ENCODE measurements at places on chromosomes 3 and 15.

DNA sequence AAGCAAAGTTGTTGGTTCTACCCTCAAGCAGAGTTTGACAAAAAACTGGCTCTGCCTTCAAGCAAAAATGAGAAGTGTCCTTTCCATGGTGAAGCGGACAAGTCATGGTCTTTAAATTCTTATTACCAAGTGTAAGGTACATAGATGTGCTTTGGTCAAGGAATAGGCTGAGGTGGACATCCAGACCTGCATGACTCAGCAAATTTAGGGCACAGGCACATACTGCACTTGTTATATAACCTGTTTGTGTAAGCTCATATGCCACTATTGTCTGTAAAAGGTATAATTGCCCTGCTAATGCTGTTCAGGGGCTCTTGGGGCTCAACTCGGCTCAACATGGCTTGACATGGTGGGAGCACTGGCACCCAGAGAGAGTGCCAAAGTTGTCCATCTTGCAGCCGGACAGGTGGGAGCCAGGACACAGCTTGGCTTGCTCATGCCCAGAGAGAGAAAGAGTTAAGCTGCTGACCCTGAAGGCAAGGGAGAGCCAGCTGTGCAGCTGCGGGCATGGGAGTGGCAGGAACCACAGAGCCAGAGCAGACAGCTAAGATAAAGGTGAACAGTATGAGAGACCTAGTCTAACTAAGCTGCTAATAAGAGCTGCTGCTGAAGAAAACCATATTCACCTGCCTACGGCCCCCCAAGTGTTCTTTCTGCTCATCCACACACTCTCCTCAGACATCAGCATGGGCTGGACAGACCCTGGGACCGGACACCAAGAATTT, 17.7 kb downstream of the MCCC1 start:
- no peak for DNase-seq

DNA sequence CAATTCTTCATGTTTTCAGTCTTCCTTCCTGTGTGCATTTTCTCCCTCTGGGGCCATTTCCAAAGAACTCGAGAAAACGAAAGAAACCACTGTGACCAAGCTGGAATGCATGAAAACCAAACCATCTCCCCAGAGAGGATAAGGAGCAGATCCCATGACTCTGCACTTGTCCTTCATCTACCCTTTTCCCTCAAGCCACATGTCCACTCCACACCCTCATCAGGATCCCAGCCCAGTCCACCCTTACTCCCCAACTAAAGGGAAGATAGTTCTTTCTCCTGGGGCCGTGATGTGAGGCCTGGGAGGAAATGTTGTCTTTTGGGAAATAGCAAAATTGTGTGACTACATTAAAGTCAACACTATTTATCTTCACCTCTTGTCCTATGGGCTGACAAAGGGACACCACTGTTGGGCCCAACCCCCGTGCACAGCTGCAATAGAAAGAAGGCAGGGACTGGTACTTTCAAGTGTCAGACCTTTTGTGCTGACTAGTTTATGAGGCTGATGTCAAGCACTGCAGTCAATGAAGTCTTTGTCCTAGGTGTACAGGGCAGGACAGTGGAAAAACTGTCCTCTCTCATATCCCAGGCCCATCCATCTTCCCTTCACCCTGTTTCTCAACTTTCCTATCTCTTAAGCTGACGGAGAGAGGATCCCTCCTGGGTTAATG, 487.1 kb upstream of the NR2F2 start:
- DNase-seq = no peak

GRCh38 chr15:73936588-73937290, 10.5 kb downstream of the LOXL1 start:
- no peak for DNase-seq

- DNase-seq = no peak
These were observed 17.3 kb downstream of the PP2D1 start for GRCh38 chr3:19994796-19995195.

DNA sequence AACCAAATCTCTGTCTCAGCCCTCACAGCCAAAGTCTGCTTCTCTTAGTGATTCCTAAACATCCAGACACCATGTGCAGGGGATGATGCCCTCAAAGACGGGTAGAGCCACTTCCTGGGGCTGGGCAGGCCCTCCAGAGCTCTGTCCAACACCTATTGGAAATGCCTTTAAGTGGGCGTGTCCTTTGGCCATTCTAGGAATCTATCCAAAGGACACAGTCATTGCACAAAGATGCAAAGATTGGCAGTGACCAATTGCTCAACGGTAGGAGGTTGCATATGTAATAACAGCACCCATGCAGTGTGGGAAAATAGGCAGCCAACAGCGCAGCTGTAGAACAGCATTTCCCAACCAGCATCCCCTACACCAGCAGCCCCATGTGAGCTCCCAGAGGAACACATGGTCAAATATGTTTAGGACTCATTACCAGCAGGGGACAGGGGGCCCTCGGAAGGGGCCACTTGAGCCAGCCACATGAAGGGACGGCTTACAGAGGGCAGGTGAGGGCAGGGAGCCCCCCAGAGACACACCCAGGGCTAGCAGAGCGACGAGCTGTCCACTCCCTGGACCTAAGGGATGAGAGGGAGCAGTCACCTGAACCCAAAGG, 142.8 kb upstream of the IQSEC1 start:
- DNase-seq = no peak
